COLO829 (cell line): ENCODE measurements at places on chromosomes 3 and 15.

GRCh38 chr15:82113106-82113715 is 67.4 kb upstream of the MEX3B start:
- DNase-seq, result peak; percentile 42

DNA sequence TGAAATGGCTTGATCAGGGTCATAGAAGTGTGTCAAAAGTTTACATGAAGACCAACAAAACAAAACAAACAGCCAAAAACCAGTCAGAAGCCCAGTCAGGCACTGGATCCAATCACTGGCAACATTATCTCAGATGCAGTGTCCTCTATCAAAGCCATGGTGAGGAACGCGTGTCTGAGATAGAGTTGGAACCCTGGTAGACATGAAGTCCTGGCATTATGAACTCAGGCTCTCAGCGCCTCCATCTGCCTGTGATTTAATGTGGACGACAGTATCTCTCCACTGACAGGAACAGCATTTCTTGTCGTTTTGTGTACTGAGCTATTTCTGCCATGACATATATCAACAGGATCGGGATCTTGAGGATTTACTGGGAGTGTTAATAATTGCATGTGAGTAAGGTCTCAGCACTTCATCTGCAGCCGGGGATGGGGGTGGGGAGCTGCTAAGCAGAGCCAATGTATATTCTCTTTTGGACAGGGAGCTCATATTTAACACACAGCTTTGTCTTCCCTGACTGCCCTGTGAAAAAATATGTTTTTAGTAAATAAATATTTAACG is 1120.0 kb downstream of the IGSF11 start:
- no peak for DNase-seq

DNA sequence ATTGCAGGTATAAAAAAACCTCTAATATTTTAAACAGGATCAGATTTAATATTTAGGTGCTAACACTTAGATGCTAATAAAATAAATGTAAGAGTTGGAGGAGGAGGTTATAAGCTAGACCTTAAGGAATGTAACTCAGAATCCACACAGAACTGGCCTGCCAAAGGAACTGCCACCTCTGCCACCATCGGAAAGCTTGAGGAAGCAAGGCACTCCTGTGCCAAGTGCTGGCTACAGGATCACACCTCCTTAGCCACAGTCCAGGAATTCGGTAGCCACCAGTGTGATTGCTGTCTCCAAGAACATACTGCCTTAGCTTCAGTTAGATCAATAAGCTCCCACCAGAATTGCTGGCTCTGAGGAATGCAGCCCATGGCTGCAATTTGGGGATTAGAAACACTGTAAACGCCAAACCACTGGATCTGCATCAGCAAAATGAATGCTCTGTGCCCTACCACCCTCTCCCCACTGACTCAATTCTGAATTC is 58.0 kb downstream of the FRMD5 start:
- no peak for DNase-seq

GRCh38 chr3:151296226-151296625 is 17.9 kb upstream of the P2RY14 start:
- no peak for DNase-seq

DNA sequence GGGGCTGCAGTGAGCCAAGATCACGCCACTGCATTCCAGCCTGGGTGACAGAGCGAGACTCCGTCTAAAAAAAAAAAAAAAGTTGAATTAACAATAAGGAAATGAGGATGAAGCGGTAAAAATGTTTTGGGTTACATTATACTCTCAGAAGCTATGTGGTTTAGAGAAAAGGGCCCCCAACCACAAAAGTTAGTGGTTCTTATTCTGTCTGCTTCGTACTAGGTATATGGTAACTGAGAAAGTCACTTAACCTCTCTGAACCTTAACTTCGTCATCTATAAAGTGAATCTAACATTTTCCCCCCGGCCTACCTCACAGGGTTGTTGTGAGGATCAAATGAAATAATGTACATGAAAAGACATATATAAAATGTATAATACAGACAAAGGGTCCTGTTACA is 38.4 kb upstream of the EHHADH start:
- DNase-seq, result no peak

- DNase-seq, result no peak
These were observed 35.0 kb upstream of the COLQ start for GRCh38 chr3:15556512-15556911.

DNA sequence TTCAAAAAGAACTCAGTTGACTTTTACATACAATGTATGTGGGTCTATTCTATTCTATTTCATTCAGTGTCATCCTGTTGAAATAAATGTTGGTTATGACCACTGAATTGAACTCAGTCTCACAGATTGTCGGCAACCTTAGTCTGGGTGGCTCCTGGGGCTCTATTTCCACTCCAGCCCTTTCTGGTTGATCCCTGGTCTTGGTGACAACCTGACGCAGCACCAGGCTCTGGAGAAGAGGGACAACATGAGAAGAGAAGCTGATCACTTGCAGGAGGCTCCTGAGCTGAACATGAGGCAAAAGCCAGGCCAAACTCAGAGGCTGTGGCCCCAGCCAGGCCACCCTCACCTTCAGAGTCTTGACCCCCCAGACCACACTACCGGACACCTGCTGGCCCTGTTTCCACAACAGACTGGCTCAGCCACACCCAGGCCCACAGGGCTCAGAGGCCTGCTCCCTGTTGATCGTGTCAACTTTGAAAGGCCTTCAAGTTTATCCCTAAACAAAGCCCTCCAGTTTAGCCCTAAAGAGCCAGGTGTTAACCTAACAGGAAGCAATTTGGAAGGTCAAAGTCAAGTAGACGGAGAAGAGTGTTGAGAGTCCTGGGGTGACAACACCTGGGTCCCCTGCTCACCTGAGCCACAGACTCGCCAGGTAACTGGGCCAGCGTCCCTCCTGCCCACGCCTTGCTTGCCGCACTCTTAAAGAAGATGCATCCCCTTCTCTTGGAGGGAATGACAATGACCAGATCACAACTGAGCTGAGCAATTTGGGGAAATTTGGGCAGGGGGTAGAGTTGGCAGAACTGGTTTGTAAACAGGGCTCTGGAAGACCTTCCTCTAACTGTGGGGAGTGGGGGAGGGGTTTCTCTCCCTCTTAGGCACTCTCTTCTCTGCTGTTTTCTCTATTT is 15.4 kb upstream of the MUC20 start:
- DNase-seq, result no peak
